PC-9 (cell line): ENCODE measurements at places on chromosomes 5 and 9. TPM values are rescaled to one million over a fixed set of nuclear protein-coding genes. Genes with fewer than 3 reads are reported as not detected.
A peak's percentile ranks its signal among the peaks of the same experiment; 100 is the strongest.

WWC1 gene
- 79.5 and 97.7 TPM in 2 replicates for total RNA-seq

IL7R gene
- total RNA-seq: 0.41 TPM in 1 of 2 replicates, not detected in the other

ORM2 gene
- not detected in 2 replicates for total RNA-seq

FAM81B gene
- total RNA-seq: 1.8 and 5.0 TPM in 2 replicates

GRCh38 chr9:112487008-112487798, 576 bp downstream of the KIAA1958 start:
- peak; percentile 69 for DNase-seq

DNA sequence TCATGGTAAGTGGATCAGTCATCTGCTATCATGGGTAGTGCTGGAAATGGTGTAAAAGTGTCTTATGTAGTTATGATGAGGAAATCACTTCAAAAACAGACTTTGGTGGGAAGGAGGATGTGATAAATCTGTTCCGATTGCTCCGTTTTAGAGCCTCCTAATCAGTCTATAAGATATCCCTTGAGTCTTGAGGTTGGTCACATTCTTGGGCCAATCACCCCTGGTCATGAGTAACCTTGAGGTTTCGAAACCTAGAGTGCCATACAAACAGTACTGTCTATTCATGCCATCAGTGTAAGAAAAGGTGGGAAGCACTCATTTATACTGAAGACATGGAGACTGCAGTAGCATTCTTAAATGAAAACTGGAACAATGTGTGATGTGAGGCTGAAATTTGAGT, 45.8 kb downstream of the LRRTM2 start:
- DNase-seq: no peak

DNA sequence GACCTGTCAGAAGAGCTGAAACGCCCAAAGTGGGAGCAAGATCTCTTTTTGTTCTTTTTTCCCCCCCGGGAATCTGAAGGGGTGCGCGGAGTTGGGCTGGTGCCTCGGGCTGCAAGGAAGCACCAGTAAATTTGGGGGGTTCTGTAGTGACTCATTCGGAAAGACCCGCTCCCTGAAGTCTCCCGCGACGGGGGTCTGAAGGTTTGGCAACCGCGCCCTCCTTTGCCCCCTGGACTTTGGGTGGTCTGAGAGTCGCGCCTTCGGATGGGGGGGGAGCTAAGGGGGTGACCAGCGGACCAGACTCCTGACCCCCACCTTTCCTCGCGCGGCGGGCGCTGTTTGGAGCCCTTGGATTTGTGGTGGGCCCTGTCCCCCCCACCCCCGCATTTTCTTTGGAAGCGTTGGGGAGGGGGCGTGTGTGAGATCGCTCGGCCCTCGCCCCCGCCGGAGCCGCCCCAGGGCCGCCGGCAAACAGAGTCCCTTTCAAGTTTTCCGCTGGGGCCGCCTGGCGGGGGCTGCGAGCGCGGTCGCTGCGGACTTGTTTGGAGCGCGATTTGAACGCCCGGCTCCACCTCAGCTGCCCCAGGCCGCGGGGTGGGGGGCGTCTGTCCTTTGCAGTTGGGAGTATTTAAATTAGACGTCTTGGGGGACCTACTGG, 2.0 kb downstream of the CXXC5 start:
- DNase-seq: no peak

DNA sequence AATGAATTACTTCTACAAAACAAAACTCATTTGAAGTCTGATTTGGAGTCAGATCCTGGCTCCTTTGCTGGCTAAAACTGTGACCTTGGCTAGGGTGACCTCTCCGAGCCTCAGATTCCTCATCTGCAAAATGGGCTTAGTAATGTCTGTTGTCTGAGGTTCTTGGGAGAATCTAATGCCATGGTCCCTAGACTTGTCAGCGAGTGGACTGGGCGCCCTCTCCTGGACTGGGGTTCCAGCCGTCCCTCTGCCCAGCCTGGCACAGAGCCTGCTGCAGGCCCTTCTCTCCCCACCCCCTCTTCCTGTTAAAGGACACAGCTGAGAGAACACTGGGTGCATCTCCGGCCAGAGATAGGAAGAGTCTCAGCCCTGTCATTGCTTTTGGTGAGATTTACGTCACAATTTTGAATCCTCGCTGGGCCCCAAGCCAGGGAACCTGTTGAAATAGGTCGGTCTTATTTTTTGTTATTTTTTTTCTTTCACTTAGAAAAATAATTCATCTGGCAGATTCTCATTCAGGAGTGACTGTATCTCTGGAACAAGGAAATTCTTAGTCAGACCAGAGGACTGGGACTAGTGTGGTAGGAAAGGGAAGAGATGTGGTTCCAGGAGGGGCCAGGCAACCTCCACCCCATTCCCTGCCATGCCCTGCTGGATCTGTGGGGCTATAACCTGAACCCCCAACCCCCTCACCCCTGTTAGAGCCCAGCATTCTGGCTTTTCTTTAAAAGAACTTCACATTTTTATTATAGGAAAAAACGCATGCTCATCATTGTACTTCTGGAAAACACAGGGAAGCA, 48.2 kb upstream of the RPL26L1 start:
- peak; percentile 37 for DNase-seq

GRCh38 chr5:10124287-10124686, 125.4 kb downstream of the ATPSCKMT start:
- DNase-seq: no peak

- no peak for DNase-seq
Measured at GRCh38 chr9:129220771-129221170, 42.7 kb upstream of the IER5L start.

GRCh38 chr9:113895526-113895925, 19.4 kb downstream of the ZNF618 start:
- DNase-seq: no peak

DNA sequence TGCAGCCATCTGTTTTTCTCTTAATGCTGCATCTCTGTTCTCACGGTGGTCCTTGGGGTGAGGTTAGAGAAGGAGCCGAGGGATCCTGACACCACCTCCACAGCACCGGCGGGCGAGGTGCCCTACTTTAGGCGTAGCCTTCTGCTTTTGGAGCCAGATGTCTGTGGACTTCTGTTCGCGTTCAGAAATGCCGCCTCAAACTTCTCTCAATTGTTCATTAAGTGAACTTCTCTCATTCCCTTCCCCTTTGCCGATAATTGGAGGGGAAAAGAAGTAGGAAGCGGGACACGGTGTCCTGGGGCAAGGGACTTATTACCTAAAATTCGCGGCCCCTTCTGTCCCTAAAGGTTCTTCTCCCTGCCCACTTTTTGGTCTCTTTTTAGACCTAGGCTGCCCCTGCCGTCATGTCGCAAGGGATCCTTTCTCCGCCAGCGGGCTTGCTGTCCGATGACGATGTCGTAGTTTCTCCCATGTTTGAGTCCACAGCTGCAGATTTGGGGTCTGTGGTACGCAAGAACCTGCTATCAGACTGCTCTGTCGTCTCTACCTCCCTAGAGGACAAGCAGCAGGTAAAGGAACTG, 455 bp downstream of the KIF20A start:
- peak; percentile 15 for DNase-seq

GRCh38 chr9:36728651-36729520, 156.2 kb downstream of the MELK start:
- peak; percentile 66 for DNase-seq

- DNase-seq: peak; percentile 91
Measured at GRCh38 chr5:177592010-177592834, at the start of gene TMED9. TMED9 (plus strand) TSS chr5:177592203; CDS start chr5:177592215, 12 bp downstream.
